Breast epithelium (tissue), 4 donors: ENCODE measurements at places on chromosomes 2 and 18. TPM values are rescaled to one million over a fixed set of nuclear protein-coding genes. Genes with fewer than 3 reads are reported as not detected.

Gene COL3A1
- total RNA-seq = 98.6 TPM

Gene PDE11A
- 0.96 TPM for total RNA-seq

Gene LRRC30
- not detected for total RNA-seq

Gene TBR1
- total RNA-seq = 0.33 TPM

Gene ARHGAP15
- total RNA-seq = 13.4 TPM

Gene LIPT1
- total RNA-seq = 10.8 TPM

Gene SATB2
- total RNA-seq = 2.3 TPM

Gene MOGAT1
- total RNA-seq = not detected

DNA sequence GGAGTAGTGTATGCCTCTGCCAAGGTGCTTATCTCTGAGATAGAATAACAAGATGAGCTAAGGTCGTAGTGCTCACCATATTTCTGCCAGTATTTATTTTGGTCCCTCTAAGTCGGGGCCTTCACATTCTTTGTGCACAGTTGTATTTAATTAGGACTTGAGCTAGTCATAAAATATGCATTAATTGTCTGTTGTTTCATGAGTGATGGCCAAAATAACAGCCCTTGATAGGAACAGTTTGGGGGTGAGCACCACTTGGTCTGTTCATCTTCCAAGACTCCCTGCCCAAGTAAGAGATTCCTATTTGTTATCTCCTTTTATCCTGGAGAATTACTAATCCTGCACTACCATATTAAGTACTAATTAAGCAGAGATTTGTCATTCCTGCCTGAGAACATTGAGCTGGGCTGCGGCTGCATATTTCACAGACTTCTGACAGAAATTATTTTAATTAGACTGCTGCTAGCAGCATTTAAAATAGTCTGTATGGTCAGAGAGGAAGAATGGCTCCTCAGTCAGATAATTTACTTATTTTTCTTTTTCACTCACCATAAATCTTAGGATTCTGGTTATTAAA, 435.1 kb downstream of the MTX2 start:
- DNase-seq = no peak

DNA sequence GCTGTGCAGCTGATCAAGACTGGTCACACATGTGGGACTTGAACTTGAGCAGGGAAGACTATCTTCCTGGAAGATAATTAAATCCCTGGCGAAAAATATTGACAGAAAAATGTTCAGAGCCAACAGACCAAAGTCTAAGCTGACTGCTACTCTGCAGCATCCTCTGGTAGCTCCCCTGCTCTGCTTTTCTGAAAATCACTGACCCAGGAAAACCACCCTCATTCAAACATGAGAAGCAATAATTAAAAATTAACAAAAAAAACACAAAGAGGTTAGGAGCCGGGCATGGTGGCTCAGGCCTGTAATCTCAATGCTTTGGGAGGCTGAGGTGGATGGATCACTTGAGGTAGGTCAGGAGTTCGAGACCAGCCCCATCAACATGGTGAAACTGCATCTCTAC, 151.9 kb downstream of the SCG2 start:
- no peak for DNase-seq

DNA sequence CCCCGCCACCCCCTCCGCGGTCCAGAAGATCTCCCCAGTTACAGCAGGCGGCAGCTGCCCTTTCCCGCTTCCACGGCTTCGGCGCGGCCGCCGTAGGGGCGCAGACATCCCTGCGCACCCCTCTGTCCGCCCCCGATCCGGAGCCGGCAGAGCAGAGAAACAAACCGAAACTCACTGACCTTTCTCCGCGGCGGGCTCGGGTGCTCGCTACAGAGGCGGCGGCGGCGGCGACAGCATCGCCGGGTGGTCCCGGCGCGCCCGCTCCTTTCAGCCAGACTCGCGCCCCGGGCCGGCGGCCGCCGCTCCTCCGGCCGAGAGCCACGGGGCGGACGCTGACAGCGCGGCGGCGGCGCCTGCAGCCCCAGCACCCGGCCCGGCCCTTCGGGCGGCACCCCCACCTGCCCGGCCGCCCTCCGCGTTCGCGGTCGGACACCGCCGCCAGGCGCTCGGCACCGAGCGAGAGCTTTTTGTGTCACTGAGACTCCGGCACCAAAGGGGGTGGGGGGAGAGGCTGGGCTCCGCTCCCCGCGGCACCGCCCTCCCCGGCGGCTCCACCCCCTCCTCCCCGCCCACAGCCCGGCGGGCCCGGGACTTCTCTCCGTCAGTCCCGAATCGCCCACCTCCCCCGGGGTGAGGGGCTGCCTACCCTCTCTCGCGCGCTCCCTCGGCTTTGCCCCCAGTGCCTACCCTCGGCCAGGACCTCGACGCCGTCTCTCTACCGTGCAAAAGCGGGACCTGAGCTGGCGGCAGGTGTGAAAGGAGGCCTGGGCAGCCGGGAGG, 1.4 kb upstream of the RNF152 start:
- DNase-seq = peak; percentile 78

GRCh38 chr2:227020416-227020815, 143.6 kb downstream of the COL4A4 start:
- no peak for DNase-seq

- DNase-seq = no peak
These were observed 133.5 kb downstream of the TANC1 start for GRCh38 chr2:159101755-159102489.

- no peak for DNase-seq
These were observed 14.4 kb downstream of the RAB12 start for GRCh38 chr18:8623549-8624106.

DNA sequence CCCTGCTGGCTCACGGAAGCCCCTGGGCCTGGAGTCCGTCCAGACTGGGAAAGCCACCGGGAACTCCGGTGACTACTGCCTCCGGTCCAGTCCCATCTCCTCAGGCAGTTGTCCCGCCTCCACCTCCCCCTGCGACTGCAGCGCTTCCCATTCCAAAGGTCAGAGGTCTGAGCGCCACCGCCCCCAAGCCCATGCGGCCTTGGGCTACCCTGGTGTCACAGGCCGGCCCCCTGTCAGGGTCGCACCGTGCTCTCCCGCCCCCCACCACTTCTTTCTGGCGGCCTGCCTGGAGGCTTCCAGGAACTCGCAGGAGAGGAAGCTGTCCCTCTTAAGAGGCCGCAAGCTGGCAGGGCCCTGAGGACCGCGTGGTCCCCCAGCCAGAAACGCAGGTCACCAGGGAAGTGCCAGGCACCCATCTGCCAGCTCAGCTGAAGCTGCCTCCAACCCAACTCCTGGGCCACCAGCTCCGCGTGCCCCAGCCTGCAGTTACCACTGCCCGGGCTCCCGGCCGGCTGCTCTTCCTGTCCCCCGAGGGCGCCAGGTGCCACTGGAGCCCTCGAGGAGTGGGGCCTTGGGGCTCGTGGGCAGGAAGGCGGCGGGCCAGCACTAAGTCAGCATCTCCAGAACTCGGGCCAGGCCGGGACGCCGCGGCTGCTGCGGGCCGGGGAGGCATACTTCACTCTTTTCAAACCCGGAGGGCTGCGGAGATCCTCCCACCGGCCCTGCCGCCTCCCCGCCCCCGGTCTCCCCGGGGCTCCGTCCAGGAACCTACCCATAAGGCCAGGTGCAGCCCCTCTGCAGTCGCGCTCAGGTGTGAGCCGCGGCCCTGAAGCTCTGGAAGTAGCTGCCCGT, 83.3 kb upstream of the POMC start:
- no peak for DNase-seq

DNA sequence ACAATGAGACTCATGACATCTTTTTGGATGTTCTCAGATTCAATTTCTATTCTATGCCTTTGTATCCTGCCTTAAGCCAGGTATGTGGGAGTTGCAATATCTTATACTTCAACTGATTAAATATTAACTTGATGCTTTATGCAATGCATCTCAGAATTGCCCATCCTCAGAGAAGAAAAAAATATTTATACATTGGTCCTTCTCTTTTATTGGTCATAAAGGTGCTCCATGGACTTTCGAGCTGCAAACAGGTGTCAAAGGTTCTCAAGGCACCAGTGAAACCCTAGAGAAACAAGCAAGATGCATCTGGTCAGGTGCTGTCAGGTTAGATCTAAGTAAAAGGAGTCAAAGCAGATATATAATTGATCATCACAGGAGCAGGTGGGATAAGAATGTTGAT, 690.5 kb downstream of the PLCL1 start:
- no peak for DNase-seq

GRCh38 chr2:191352536-191352935, 107.3 kb downstream of the MYO1B start:
- DNase-seq = no peak

GRCh38 chr2:8123464-8123863, 558.4 kb upstream of the ID2 start:
- DNase-seq = no peak
